ENCODE measurements at places on chromosomes 11 and 22.

DNA sequence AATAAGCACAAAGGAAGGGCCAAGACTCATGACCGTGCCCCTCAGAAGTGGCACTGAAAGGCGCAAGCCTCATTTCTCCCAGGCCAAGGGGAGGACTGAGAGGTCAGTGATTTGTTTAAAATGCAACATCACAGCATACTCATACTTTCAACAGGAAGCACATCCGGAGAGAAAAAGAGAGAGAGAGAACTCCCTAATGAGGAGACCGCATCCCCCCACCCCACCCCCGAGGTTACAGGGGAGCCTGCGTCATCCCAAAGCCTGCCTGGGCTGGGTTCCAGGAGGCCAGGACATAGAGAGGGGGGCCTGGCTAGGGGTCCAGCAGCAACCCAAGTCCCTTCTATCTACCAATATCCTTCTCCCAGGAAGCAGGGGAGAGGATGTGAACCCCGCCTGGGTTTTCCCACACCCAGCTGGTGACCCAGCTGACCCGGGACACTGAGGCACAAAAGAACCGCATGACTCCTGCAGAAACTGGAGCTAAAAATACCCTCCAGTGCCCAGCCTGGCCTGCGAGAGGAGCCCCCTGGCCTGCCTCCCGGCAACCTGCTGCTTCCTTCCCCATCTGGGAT is 3.8 kb downstream of the CSNK1E start:
- no peak for DNase-seq

- DNase-seq: no peak
These were observed 18.5 kb upstream of the APOBEC3A start for GRCh38 chr22:38938925-38939324.

DNA sequence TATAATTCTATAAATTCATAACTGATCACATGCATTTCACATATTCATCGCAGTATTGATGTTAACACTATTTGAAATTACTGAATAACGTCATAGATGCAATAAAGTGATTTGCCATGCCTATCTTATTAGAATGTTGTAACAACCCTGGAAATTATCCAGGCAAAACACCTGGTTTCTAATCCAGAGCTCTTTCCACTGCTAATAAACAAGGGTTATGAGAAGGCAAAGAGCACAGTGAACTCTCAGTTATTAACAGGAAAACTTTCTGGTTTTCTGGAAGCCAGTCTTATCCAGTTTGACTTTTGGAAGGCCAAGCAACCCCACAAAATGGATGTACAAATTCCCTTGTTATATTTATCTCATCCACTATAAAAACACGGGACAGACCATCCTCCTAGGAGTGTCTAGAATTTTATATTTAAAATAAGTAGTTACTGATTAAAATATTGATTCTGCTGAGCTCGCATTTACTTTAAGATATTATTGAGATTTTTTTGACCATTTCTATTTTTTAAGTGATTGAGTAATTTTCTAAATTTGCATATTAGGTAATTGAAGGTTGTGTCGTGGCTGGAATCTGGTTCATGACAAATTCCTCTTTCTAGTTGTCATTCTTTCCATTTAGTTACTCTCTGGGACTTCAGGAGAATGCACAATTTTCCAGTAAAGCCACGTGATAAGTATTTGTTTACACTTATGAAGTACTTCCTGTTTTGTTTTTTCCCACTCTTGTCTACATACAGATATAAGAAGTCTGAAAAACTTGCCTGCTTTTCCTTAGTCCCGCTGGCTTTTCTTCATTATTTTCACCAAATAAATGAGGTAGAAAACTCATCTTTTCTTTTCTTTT is 47.9 kb downstream of the DCUN1D5 start:
- no peak for DNase-seq

DNA sequence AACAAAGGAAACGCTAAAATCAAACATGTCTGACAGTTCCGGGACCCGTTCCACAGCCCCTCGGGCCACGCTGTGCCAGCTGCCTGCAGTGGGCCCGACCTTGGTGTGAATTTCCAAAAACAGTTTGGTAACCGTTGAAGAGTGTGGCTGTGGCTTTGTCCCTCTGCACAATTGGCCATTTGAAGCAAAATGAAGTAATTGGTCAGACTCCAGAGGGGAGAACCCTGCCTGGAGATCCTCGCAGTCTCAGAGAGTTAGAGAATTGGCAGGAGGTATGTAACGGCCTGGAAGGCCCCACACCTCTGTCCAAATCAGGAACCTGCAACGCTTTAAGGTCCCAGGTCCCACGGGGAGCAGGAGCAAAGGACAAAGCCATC is 26.3 kb downstream of the TRMU start:
- no peak for DNase-seq

DNA sequence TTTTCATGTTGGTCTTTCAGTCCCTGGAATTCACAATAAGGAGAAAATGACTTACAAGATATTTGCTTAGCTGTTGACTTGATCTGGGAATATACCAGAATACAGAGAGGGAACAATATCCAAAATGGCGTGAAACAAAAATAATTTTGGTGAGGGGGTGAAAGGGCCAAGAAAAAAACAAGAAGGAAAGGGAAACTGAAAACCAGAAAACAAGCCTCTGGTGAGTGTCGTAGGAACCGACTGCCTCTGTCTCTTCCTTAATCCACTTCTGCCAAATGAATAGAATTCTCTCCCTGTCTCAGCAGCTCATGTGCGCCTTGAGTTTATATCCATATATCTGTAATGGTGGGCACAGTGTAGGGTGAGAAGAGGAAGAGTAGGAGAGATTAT is 367.6 kb downstream of the ETS1 start:
- DNase-seq: no peak

DNA sequence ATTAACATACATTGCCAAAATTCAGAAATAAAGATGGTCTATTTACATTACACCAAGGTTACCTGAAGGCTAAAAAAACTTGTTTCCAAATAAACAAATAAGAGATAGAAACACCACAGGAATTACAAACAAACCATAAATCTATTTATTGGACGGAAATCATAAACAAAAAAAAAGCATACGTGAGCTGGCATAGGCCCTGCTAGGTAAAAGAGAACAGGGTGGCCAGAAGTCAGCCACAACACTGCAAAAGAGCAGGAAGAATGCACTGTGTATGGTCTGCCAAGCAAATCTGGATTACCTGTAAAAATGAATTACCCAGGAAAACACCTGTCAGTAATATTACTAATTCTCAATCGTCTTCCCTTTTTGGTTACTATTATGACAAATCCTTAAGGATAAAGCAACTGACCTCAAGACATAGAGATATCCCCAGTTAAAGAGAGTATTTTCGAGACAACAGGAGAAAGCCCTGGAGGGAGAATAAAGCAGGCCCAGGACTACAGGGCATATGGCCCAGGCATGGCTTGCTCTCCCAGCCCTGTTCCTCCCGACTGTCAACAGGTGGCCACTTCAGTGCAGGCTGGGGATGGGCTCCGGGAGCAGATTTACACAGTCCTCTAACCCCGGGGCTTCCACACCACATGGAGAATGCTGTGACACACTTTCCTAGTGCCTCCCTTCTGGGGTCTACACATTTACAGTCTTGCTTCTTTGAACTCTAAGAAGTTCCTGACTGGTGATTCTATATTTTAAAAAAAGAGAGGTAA is 18.0 kb downstream of the PPP2R1B start:
- peak; percentile 3 for DNase-seq

GRCh38 chr22:37067428-37067827 is 15.9 kb downstream of the KCTD17 start:
- no peak for DNase-seq

- DNase-seq: no peak
These were observed at the start of gene PITPNM1 for GRCh38 chr11:67504950-67505581. TSS of gene PITPNM1 (minus strand) at chr11:67505363. CDS start at chr11:67504180, 1,183 bp downstream.

DNA sequence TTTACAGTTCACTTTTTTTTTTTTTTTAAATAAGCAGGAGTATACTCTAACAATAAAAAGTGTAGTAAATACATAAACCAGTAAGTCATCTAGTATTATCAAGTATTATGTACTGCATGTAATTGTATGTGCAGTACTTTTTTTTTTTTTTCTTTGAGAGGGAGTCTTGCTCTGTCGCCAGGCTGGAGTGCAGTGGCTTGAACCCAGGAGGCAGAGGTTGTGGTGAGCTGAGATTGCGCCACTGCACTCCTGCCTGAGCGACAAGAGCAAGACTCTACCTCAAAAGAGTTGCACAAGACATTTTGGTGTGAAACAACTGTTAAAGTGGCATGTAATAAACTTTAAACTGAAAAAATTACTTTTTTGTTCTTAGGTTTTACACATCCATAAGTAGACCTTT is 16.7 kb downstream of the BCL2L13 start:
- no peak for DNase-seq

GRCh38 chr11:23206741-23207336 is 346.6 kb upstream of the CCDC179 start:
- DNase-seq: no peak

DNA sequence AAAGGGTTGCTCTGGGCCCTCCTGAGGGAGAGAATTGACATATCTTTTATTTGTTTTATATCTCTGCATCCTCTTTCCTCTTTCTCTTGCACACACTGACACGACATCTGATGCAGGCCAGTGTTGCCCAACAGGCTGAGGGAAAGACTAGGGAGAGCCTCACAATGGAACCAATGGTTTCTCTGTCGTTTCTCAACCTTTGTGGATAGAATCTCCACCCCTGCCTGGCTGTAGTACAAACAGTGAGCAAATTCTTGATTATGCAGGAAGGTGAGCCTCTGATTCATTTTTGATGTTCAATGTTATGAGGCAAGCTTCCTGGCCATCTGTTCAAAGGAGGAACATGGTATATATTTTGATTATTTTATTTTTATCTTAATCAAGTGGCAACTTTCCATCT is 49.8 kb upstream of the PLET1 start:
- no peak for DNase-seq

GRCh38 chr22:20384865-20385264 is 9.1 kb upstream of the ZNF74 start:
- no peak for DNase-seq

DNA sequence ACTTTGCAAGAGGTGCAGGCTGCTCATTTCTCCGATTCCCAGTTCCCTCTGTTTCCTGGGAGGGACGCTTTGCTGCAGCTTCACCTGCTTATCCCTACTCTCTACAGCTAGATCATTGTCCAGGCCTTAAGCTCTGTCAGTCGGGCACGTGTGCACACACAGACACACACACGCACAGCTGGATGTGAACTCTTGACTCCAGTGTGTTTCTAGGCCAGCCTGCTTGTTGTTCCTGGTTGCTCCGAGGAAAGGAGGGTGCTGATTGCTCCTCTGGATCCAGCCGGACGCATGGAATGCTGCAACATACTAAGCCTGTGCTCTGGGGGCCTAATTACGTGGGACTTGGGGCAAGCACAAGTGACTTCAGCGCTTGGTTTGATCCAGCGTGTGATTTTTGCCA is 19.7 kb downstream of the ZNRF3 start:
- no peak for DNase-seq

DNA sequence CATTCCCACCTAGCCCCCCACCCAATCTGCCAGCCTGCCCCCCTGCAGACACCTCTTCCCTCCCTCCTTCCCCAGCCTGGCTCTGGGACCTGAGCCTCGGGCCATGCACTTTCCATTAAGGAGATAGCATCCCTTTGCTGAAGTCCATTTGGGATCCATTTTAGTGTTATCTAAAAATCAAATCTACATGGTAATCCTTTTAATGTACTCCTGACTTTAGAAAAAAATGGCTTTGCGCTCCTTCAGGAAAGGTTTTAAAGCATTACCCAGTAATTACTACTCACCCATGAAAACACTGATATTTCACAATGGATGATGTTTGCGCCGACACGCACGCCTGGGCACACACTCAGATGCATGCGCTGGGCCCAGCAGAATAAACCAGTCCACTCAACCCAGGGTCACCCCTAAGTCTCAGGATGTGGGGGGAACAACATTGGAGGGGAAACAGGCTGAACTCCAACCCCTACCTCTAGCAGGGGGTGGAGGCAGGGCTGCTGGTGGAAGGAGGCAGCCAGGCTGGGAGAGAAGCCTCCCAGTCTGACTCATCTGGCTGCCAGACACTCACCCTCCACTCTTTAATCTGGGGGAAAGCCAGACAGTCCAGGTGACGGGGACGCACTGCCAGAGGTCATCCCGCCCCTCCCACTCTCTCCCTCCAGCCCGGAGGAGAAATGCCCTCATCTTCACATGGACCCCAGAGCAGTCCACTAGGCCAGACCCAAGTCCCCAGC is 29.8 kb downstream of the LMO1 start:
- no peak for DNase-seq

DNA sequence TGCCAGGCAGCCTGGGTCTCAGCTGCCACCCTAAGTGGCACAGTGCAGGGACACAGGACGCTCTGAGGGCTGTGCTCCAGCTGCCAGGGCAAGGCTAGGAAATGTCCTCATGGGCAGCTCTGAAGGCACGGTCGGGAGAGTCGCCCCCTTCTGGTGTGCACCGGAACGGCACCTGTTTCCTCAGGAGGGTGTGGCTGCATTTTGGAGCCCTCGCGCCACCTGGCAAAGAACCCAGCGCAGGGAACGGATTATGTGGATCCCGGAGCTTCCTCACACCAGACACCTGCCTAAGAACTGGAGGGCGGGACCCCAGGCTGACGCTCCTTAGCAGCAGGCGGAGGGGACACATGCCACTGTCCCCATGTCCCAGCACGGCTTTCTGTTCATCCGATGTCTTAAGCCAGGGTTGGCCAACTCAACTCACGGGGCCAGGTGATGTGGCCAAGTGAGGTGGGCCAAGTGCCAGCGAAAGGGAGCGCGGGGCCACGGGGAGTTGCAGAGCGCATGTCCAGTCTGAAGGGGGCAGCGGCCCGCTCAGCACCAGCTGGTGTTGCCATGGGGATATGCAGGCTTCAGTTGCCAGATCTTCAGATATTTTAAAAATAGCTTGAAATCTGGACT is 5.1 kb upstream of the SLC22A8 start:
- no peak for DNase-seq

GRCh38 chr22:43263645-43264514 is 76.9 kb upstream of the TTLL12 start:
- DNase-seq: no peak

- DNase-seq: no peak
These were observed 23.6 kb upstream of the MN1 start for GRCh38 chr22:27825174-27825573.

DNA sequence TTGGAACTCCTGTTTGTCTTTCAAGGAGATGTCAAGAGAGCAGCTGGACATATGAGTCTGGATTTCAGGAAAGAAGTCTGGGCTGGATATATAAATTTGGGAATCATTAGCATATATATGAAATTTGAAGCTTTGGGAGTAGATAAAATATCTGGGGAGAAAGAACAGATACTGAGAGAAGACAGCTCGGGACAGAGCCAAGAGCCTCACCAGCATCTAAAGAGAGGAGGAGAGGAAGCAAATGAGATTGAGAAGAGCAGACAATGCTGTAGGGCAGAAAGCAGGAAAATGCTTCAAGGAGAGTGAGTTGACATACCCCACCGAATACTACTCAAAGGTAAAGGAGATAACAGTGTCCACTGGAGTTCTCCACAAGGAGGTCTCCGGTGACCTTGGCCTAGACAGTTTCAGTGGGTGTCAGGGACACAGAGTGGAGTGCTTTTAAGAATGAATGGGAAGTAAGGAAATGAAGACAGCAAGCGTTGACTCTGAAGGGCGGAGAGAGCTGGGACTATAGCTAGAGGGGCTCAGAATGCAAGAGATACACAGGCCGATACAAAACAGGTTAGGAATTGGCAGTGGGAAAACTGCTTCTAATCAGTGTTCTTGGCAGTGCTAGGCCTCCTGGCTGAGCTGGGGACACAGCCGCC is 862 bp downstream of the APBB1 start:
- DNase-seq: no peak

- DNase-seq: no peak
These were observed 16.0 kb downstream of the TUBA8 start for GRCh38 chr22:18126606-18127005.
